CD8-positive, alpha-beta memory T cell (primary cell): ENCODE measurements at places on chromosomes 3 and 15. TPM values are rescaled to one million over a fixed set of nuclear protein-coding genes. Genes with fewer than 3 reads are reported as not detected.
A peak's percentile ranks its signal among the peaks of the same experiment; 100 is the strongest.

DNA sequence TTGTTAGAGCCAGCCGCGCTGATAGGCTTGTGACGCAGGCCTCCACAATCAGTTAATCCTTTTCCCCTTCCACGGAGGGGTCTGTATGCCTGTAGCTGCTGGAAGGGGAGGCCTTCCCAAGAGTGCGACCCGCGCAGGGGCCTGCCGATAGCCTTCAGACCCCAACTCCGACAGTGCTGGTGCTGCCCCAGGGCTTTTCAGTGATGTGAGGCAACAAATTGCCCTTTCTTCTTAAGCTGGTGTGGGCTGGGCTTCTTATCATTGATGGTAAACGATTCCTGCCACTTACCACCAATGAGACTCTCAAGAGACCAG lies 143.4 kb downstream of the CHSY1 start:
- no peak for DNase-seq
- H3K27ac ChIP-seq, result no peak overlapping the region
- no peaks in the 10 kb centered on the region for H3K4me1 ChIP-seq
- no peaks in the 10 kb centered on the region for H3K36me3 ChIP-seq
- H3K27me3 ChIP-seq, result no peaks in the 10 kb centered on the region

GRCh38 chr3:4994823-4995499 lies 15.7 kb downstream of the BHLHE40 start:
- no peaks in the 10 kb centered on the region for H3K27me3 ChIP-seq
- no peak overlapping the region for H3K4me3 ChIP-seq
- peak overlapping the region; percentile 87 for H3K27ac ChIP-seq
- H3K4me1 ChIP-seq, result peaks cover 4% of the 10 kb centered on the region
- no peak for DNase-seq

The TMCO5A gene
- polyA plus RNA-seq, result not detected

- no peak for DNase-seq
- no peaks in the 10 kb centered on the region for H3K36me3 ChIP-seq
- H3K27me3 ChIP-seq, result no peaks in the 10 kb centered on the region
- no peaks in the 10 kb centered on the region for H3K4me1 ChIP-seq
- no peak overlapping the region for H3K4me3 ChIP-seq
Observed at GRCh38 chr3:33751336-33751735, 33.3 kb upstream of the CLASP2 start.

The GNAT1 gene
- not detected for polyA plus RNA-seq

GRCh38 chr3:24043985-24044384 lies 98.9 kb downstream of the NR1D2 start:
- H3K36me3 ChIP-seq, result no peaks in the 10 kb centered on the region
- H3K4me1 ChIP-seq, result no peaks in the 10 kb centered on the region
- no peaks in the 10 kb centered on the region for H3K27me3 ChIP-seq
- no peak for DNase-seq
- H3K27ac ChIP-seq, result no peak overlapping the region

GRCh38 chr3:176933704-176934103 lies 263.6 kb downstream of the TBL1XR1 start:
- H3K4me3 ChIP-seq, result no peak overlapping the region
- no peaks in the 10 kb centered on the region for H3K27me3 ChIP-seq
- H3K4me1 ChIP-seq, result no peaks in the 10 kb centered on the region
- no peak for DNase-seq
- H3K36me3 ChIP-seq, result no peaks in the 10 kb centered on the region

The CHRM5 gene
- polyA plus RNA-seq, result not detected
